Epithelial cell of prostate (primary cell): ENCODE measurements at places on chromosomes 5 and 9.

DNA sequence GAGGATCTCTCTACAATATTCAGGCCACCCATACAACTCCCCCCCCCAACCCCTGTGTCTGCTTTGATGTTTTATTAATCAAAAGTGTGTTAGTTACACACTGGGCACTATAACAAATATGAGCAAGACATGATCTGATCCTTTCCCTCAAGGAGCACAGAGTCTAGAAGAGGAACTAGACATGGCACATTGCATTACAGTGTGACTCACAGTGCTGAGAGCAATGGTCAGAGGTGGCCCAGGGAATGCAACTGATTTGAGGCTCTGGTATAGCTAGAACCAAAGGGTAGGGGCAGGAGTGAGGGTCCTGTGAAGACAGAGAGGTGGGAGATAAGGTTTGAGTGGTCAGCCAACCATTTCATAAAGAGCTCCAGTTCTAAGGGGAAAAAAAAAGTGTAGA is 539.2 kb downstream of the ACTL7B start:
- no peak for DNase-seq

DNA sequence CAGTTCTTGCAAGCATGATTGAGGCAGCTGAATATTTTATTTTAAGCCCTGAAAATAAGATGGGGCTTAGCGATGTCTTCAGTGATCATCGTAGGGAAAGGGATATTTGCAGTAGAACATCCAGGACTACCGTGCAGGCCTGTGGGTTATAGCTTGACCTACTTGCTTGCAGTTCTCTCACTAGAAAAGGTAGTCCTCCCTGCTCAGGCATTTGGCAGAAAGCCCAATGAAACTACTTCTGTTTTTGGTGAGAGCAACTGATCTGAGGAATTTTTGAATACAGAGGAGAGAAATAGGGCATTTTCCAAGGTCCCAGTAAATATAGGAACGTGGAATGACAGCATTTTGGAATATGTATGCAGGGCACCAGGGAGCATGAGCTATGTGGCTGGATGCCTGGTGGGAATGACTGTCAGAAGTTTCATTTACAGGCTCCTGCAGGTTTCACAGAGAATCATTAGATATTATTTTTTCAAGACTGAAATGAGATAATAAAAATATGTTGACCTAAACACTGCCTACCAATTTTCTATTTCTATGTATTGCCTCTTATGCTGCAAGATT is 417.9 kb upstream of the ACTBL2 start:
- DNase-seq, result no peak

DNA sequence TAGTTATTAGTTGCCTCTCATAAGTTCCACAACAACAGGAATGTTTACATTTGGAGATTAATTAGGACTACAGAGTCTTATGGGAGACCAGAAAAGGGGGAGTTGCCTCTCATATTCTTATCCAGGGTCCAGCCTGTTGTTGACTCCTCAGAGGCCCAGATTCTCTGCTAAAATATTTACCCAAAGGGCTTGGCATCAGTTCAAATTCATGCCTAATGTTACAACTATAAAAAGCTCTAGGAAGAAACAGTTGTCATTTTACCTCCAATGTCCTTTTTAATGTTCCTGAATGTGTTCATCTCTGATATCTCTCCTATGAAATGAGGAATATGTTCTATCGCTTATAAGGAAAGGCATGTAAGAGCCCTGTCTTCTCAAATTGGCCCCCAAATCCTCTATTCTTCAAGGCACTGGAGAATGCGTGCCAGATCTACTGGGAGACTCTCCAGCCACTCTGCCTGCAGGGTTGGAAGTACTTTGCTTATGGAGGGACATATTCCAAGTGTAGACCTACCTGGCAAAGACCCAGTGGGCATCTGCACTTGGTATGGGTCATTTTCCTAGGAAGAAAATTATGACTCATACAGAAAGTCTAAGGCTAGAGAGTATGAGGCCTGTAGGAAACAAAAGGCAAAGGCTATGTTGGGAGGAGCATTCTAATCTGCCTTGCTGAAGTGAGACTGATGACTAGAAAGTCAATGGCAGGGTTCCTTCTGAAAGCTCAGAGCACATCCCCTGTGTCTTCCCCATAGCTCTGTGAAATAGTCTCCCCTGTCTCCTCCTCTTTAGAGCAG is 192.6 kb downstream of the ESM1 start:
- DNase-seq, result no peak

GRCh38 chr9:68428481-68428880 is 72.1 kb downstream of the PGM5 start:
- no peak for DNase-seq

- no peak for DNase-seq
These were observed 41.2 kb upstream of the CTSL start for GRCh38 chr9:87684627-87685219.
